Naive thymus-derived CD4-positive, alpha-beta T cell (primary cell): ENCODE measurements at places on chromosomes 11 and 22. TPM values are rescaled to one million over a fixed set of nuclear protein-coding genes. Genes with fewer than 3 reads are reported as not detected.
A peak's percentile ranks its signal among the peaks of the same experiment; 100 is the strongest.

OR51B4 gene
- not detected for total RNA-seq

KRTAP5-8 gene
- not detected in 2 replicates for total RNA-seq

KRTAP5-2 gene
- not detected for total RNA-seq

- no peak overlapping the region for H3K4me3 ChIP-seq
- H3K27me3 ChIP-seq = no peaks in the 10 kb centered on the region
- peaks cover 21% of the 10 kb centered on the region for H3K36me3 ChIP-seq
- H3K4me1 ChIP-seq = no peaks in the 10 kb centered on the region
Observed at GRCh38 chr11:118763041-118763440, 27.9 kb downstream of the DDX6 start.

CD248 gene
- 1.6 TPM for total RNA-seq

- H3K27ac ChIP-seq = no peak overlapping the region
- H3K4me1 ChIP-seq = no peaks in the 10 kb centered on the region
Observed at GRCh38 chr11:64086258-64087123, 50.8 kb downstream of the FLRT1 start.

- no peaks in the 10 kb centered on the region for H3K4me1 ChIP-seq
- no peak overlapping the region for H3K4me3 ChIP-seq
- H3K36me3 ChIP-seq = no peaks in the 10 kb centered on the region
- DNase-seq = no peak
- H3K27ac ChIP-seq = no peak overlapping the region
Observed at GRCh38 chr22:38953577-38954413, 3.6 kb upstream of the APOBEC3A start.

DNA sequence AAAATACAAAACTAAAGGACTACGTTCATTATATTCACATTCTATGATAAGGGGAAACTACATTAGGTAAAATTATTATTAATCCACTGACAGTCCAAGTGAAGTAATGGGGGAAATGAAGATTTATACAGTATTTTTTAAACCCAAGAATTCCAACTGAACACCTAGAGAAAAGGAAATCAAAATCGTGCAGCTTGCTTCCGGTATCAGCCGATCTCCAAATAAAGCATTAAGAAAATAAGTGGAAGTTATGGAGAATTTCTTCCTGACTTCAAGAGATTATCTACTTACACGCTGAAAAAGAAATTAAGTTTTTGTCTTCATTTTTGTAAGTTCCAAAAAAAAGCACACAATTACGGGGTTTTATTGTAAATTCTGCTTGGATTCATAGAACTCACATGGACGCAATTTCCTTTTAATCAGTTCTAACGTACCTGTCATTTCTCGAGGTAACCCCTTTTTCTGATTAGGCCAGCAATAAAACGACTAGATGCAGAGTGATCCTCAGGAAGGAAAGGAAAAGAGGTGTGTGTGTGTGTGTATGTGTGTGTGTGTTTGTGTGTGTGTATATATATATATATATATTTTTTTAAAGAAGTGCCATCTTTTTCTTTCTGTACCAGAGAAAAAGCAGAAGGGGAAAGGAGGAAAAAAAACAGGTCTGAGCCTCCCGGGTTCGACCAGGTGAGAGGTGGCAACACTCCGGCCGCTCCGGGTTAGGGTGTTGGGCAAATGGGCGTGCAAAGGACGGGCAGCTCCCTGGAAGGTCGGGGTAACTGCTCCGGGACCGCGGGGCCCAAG is 1.1 kb downstream of the ZBTB44 start:
- peaks cover 8% of the 10 kb centered on the region for H3K4me1 ChIP-seq
- H3K4me3 ChIP-seq = peak overlapping the region; percentile 68
- H3K27ac ChIP-seq = peak overlapping the region; percentile 89
- H3K36me3 ChIP-seq = no peaks in the 10 kb centered on the region
- no peaks in the 10 kb centered on the region for H3K27me3 ChIP-seq
- DNase-seq = no peak

DNA sequence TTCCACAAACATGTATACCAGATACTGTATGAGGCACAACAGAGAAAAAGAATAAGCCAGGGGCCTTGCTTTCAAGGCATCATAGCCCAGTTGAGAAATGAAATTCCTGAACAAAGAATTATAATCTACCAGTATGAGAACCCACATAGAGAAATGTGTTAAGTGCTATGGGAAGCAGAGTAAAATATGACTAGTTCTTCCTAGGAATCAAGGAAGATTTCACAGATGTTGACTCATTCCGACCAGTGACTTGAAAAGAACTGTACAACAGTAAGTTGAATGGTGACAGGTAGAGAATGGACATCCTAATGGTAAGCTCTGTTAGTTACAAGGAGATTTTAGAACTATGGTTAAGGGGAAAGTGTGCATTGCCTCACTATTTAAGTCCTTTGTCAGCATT is 102.6 kb downstream of the TRIM44 start:
- H3K27me3 ChIP-seq = no peaks in the 10 kb centered on the region
- no peaks in the 10 kb centered on the region for H3K4me1 ChIP-seq
- DNase-seq = no peak
- H3K27ac ChIP-seq = no peak overlapping the region

C11orf65 gene
- 0.27 TPM for total RNA-seq

GRCh38 chr11:119340335-119341221 is at the start of gene C1QTNF5:
Gene C1QTNF5 (minus strand): TSS chr11:119340883. CDS start chr11:119340397, 486 bp downstream.
- H3K4me1 ChIP-seq = no peaks in the 10 kb centered on the region
- no peak for DNase-seq
- H3K27ac ChIP-seq = no peak within 1 kb of the TSS
- H3K27me3 ChIP-seq = peaks cover 4% of the 10 kb centered on the region

DNA sequence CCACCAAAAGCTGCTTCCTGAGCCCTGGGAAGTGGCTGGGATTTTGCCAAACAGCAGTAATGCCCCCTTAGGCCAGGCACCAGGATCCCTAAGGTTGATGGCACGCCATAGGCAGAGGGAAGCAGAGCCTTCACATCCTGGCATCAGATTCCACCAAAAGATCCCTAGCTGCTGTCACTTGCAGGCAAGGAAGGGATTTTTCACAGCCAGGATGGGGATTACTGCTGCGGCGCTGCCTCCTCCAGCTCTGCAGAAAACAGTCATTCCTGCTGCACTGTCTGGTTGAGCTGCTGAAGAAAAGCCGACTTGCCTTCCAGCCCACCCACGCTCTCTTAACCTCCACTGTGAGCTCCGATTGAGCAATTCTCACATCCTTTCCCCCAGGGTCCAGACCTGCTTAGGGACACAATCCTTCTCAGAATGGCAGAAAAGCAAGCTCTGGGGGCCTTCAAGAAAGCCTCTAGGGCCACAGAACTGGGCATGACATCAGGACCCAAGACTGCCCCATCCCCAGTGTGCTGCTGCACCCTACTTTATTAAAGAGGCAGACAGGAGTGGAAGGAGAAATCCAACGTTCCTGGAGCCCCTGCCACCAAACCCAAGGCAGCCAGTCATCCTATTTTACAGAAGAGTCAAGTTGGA is 19.9 kb downstream of the SYN3 start:
- H3K4me1 ChIP-seq = no peaks in the 10 kb centered on the region
- H3K27me3 ChIP-seq = no peaks in the 10 kb centered on the region
- H3K27ac ChIP-seq = no peak overlapping the region

TMEM191C gene
- 4.7 TPM for total RNA-seq

DNA sequence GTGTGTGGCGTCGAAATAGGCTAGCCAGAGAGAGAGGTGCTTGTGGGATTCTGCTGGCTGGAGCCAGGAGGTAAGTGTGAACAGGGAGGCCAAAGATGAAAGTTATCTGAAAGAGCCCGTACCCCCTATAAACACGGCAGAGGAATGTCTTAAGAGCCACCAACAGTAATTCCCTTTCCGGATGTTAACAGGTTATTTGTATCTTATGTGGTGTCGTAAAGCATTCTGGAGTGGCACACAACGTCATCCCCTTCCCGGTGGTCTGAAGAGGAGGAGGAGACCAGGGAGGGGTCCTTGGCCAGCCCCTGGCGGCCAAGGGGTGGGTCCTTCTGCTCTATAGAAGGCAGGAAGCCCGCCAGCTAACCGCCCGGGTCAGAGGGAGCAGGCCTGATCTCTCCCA is 39.5 kb downstream of the MACROD1 start:
- no peaks in the 10 kb centered on the region for H3K4me1 ChIP-seq
- DNase-seq = no peak
- no peaks in the 10 kb centered on the region for H3K36me3 ChIP-seq
- H3K27me3 ChIP-seq = no peaks in the 10 kb centered on the region
- no peak overlapping the region for H3K27ac ChIP-seq
- no peak overlapping the region for H3K4me3 ChIP-seq

GRCh38 chr11:103043826-103044678 is 47.9 kb downstream of the DCUN1D5 start:
- H3K4me3 ChIP-seq = no peak overlapping the region
- no peak overlapping the region for H3K27ac ChIP-seq
- no peaks in the 10 kb centered on the region for H3K4me1 ChIP-seq
- DNase-seq = no peak

DNA sequence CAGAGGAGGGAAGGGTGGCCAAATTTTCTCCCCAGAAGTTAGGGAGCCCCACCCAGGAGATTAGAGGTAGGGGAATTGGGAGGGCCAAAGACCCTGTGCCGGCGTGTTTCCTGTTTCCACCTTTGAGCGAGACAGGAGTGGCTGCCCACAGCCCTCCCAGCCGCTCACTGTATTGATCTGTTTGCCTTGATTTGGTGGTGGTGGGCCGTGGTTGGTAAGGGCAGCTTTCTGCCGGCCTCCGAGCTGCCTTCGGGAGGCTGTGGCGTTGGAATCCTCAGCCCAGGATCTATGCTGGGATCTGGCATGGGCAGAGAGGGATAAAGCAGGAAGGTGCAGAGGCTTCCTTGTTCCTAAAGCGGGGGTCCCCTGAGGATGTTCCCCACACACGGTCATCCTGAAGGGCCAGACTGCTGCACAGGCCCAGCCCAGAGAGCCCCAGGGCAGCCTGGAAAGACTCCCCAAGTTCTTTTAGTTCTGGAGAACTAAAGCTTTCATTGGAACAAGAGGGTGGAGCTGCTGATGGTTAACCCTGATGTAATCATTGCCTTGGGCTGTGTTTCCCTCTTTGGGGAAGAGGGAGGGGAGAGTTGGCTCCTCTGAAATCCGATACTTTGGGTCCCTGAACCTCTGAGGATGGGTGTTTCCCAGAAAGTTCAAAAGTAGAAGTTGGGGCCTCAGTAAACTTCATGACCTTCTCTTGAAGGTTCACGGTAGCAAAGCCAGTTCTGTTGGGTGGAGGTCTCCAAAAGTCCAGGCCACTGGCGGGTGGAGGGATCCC is 7.2 kb downstream of the FAM83F start:
- no peak for DNase-seq
- no peaks in the 10 kb centered on the region for H3K4me1 ChIP-seq
- H3K27me3 ChIP-seq = no peaks in the 10 kb centered on the region

TMEM123 gene
- total RNA-seq = 474 and 485 TPM in 2 replicates

GSTT2B gene
- not detected for total RNA-seq

DNA sequence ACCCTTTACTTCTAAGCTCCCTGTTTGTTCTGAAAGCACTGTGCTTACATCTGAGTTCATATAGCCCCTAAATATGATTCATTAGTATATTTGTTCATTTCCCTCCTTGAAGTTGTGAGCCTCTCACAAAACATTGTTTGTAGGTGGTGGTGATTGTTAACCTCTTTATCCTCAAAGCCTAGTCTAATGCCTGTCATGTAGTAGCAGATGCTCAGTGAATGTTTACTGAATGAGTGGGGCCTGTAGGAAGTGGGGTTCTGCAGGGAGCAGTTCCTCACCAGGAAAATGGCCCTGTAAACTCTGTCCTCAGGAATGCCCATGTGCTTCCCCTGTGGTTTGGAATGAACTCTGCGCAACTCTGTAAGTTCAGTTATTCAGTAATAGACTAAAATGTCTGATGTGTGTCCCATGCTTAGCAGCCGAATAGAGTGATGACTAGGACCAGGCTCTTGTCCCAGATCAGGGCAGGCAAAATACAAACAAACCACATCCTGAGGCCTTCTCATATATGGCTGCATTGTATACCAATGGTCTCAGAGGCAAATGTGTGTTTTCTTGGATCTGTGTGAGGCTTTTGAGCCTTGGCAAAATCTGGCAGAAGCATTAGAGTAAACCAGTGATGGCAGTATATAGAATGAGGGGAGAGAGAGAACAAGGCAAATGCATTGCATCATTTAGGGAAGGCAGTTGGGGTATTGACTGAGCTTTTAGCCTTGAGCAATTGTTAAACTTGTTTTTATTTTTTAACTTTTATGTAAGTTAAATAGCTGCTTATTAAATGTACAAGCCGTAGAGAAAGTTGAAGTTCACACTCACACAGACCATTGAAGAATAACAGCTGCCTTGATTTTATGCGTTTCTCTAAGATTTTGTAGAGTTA is 91.4 kb upstream of the BIRC3 start:
- H3K4me3 ChIP-seq = no peak overlapping the region
- H3K27ac ChIP-seq = no peak overlapping the region
- no peaks in the 10 kb centered on the region for H3K36me3 ChIP-seq
- H3K27me3 ChIP-seq = no peaks in the 10 kb centered on the region

- H3K27me3 ChIP-seq = no peaks in the 10 kb centered on the region
- H3K36me3 ChIP-seq = no peaks in the 10 kb centered on the region
- H3K27ac ChIP-seq = no peak overlapping the region
- H3K4me1 ChIP-seq = peaks cover 12% of the 10 kb centered on the region
- no peak for DNase-seq
Observed at GRCh38 chr22:44460691-44461375, 37.2 kb downstream of the RTL6 start.

APOA4 gene
- not detected for total RNA-seq

- H3K27me3 ChIP-seq = no peaks in the 10 kb centered on the region
- no peak for DNase-seq
- no peak overlapping the region for H3K27ac ChIP-seq
- no peak overlapping the region for H3K4me3 ChIP-seq
Observed at GRCh38 chr22:46894081-46894671, 131.7 kb downstream of the TBC1D22A start.

DNA sequence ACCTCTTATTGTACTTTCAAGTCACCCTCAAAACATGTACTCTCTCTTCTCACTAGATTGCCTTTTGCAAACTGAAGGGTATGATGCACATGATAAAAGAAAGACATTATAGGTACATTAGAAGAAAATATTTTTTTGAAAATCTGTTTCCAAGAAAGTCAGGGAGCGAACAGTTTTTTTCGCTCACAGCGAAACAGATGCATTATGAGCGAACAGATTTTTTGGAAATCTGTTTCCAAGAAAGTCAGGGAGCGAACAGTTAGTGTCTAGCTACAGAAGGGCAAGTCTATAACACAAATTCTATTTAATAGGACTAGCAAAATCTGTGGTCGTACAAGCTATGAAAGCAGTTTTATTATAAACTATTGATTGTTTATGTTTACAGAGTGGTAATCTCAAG is 296.2 kb upstream of the ANO3 start:
- H3K27me3 ChIP-seq = no peaks in the 10 kb centered on the region
- no peak overlapping the region for H3K4me3 ChIP-seq
- no peak for DNase-seq
- no peak overlapping the region for H3K27ac ChIP-seq

DNA sequence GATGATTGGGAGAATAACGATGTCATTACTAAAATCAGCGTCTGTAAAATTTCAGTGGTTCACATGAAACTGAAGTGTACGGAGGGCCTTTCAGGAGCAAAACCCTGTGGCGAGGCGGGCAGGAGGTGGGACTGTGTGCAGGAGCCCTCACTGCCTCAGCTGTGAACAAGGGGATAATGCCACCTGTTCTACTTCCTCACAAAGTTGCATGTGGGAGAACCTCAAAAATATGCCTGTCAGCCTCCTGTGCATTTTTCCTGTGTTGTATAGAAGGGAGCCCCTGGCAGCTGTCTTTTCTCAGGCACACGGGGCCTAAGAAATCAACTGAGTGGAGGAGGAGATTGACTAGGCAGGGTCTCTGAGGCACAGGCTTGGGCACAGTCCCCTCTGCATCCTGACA is 43.0 kb upstream of the MYO18B start:
- no peaks in the 10 kb centered on the region for H3K36me3 ChIP-seq
- no peaks in the 10 kb centered on the region for H3K27me3 ChIP-seq
- H3K4me1 ChIP-seq = no peaks in the 10 kb centered on the region
- no peak overlapping the region for H3K4me3 ChIP-seq
- no peak overlapping the region for H3K27ac ChIP-seq
- DNase-seq = no peak

HEPHL1 gene
- total RNA-seq = not detected
